Stimulated activated CD8-positive, alpha-beta memory T cell treated with anti-CD3 and anti-CD28 coated beads, Interleukin-15, amount 100 ng/mL, for 4 hours (primary cell): ENCODE measurements at places on chromosomes 7 and 10.

DNA sequence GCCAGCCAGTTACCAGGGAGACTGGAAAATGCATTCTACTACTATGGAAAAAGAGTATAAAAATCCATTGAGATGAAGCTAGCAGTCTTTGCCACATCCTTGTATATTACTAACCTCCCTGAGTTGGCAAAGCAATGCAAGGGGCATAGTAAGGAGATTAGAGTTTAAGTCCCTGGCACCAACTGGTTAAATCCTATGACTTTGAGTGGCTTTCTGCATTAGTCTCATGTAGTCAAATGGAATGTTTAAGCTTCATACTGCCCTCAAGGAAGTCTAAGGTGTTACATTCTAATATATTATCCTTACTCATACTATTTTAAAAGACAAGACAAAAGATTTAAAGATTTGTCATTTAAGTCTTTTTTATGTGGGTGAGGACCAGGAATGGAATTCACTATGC, 110.1 kb downstream of the INHBA start:
- no peak for DNase-seq

DNA sequence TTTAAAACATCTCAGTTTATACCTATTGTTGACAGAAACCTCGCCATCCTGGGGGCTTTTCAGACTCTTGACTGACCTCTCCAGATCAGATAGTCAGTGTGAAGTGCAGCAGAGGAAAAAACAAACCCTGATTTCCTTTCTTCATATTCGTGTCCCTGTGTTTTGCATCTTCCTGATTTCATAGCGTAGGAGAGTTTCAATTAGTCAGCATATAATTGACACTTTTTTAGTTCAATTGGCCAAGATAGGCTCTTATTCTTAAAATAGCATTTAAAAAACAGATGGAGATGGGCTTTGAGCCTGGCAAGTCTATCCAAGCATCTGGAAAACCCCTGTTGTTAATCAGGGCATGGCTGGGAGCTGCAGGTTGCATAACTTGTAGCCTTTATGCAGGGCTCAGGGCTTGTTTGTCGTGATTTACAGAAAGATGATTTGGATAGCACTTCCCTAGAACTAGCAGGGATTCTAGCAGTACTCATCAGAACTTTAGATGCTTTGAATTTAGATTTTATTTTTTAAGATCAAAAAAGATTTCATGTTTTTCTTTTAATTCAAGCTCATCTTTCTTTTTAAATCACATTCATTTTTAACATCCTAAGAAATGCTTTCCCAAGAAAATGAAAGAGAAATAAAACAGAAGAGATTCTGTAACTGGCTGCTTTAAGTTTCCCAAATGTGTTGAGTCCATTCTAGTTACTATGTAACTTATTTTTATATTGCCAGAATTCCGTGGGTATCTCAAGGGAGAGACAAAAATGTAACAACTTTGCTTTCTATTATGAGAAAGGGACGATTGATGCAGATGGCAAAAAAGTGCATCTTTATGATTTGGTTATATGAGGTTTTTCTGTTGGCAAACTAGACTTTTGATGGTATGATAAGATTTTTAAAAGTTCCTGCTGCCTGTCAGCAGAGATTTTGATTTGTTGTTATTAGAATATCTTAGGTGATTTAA, 270.8 kb upstream of the FZD8 start:
- DNase-seq, result no peak

DNA sequence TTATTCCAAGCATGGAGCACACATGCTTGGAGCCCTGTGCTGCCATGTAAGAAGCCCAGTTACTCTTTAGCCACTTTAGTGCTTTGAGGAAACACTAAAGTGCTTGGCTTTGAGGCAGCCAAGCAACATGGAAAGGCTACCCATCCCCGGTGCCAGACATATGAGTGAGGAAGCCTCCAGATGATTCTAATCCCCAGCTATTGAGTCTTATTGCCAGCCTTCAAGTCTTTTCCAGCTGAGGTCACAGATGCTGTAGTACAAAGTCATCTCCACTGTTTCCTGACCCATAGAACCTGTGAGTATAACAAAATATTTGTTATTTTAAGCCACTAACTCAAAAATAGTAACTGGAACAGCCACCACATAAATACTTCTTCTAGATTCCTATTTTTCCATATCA, 91.4 kb upstream of the CYP26C1 start:
- no peak for DNase-seq

- no peak for DNase-seq
These were observed 69.4 kb upstream of the COL13A1 start for GRCh38 chr10:69732147-69732825.

DNA sequence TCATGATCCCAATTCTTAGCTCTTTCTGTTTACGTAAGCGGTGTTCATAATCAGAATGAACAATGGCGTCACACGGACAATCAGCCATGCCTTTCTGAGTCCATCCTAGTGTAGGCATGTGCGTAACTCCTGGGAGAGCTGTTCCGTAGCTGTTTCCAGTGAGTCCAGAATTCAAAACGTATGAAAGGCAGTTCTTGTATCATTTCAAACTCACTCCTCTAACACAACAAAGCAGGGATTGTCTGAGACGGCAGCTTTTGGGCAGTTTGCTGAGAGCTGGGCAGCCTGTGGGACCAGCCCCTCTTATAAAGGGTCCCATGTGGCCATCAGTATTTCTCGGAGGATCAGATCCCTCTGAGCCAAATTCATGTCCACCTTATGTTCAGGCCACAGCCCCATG, 43.4 kb downstream of the PSPH start:
- no peak for DNase-seq

- no peak for DNase-seq
These were observed 136.4 kb downstream of the MLLT10 start for GRCh38 chr10:21670391-21670790.

- no peak for DNase-seq
These were observed 637.9 kb downstream of the NXPH1 start for GRCh38 chr7:9071160-9071762.

GRCh38 chr10:116097239-116097784, 175.7 kb downstream of the GFRA1 start:
- DNase-seq, result no peak

- no peak for DNase-seq
These were observed 46.1 kb downstream of the PTPRN2 start for GRCh38 chr7:158541346-158542010.

- no peak for DNase-seq
These were observed 108.8 kb upstream of the PCLO start for GRCh38 chr7:83271212-83272099.

GRCh38 chr10:84196941-84197340, 2.6 kb downstream of the CDHR1 start:
- DNase-seq, result no peak

- DNase-seq, result no peak
These were observed 334.2 kb upstream of the MAGI2 start for GRCh38 chr7:79787623-79788022.

DNA sequence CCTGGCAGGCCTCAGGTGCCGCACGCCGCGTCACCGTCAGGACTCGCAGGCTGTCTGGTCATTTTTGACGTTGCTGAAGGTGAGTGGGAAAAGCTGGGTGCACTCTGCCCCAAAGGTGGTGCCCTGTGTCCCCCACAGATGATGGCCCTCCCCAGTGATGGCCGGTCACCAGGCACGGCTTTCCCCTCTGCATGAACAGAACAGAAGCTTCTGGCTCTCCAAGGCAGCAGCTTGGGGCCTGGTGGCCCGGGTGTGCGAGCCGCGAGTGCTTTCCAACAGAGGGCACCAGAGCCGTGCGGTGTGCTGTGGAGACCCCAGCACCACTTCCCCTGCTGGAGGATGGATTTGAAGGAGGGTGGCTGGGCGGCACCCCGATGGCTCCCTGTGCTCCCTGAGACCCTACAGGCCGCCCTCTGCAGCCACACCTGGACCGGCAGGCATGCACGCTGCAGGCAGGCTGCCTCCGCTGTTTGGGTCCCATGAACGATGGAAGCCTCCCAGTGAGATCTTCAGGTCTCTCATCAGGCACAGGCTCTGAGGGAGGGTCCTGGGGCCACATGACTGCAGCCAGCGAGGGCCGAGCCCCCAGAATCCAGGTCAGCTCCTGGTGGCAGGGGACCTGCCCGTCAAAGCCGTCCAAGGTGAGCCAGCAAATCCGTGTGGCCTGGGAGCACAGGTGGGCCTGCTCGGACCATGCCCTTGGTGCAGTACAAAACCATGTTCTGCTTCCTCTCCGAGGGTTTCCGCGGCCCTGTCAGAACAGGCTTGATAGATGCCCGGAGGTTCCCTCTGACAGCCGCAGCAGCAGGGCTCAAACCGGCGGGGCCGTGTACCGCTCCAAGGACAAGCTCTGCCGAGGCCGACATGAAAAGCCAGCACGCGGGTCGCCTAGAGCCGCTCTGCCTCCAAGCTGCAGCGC, 195.4 kb downstream of the EBF3 start:
- DNase-seq, result no peak

GRCh38 chr7:22417349-22417748, 60.4 kb upstream of the RAPGEF5 start:
- DNase-seq, result no peak

- no peak for DNase-seq
These were observed 13.6 kb downstream of the OPALIN start for GRCh38 chr10:96345222-96345621.

DNA sequence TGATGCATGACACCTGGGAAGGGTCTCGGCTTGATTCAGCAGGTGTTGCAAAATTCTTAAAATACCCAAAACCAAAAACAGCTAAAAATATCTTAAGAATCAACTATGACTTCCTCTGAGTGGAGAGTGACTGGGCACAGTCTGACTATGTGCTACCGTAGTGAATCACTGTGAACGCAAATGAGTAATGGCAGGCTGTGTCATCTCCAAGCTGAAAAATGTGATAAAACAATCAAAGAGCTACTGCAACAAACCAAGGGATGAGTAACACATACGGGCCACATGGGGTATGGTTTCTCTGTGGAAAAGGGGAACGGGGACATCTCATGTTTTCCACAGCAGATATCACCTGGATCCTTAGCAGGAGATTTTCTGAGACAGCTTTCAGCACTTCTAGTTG, 127.5 kb downstream of the ABCA13 start:
- no peak for DNase-seq

DNA sequence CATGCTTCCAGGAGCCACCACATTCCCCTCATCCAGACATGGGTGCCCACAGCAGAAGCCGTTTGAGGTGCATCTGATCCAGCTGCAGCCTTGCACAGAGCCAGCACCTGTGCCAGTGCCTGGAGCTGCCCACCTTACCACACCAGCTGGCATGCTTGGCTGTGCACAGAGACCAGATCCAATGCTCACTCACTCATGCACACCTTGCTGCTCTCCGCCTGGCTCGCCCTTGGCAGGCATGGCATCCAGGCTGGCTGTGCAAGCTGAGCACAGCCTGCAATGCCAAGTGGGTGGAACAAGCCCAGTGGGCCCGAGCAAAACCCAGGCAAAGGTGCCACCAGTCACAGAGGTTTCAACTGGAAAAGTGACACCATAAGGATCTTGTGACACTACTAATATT, 66.9 kb upstream of the SEMA3A start:
- no peak for DNase-seq

DNA sequence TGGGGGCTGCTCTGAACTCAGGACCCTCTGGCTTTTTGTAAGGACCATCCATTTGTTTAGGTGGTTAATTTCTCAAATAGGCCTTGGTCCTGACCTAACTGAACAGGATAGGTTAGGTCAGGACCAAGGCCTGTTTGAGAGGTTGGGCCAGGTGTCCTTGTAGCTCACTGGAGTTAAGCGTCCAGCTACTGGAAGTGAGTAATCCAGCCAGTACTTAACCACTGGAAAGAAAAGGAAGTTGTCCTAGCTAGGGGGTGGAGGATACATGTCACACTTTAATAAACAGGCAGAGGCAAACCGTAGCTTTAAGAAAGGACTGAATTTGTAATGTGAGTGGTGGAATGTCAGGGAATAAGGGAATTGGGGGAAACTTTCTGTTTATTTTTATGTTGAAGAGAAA, 96.0 kb downstream of the GPR85 start:
- no peak for DNase-seq

DNA sequence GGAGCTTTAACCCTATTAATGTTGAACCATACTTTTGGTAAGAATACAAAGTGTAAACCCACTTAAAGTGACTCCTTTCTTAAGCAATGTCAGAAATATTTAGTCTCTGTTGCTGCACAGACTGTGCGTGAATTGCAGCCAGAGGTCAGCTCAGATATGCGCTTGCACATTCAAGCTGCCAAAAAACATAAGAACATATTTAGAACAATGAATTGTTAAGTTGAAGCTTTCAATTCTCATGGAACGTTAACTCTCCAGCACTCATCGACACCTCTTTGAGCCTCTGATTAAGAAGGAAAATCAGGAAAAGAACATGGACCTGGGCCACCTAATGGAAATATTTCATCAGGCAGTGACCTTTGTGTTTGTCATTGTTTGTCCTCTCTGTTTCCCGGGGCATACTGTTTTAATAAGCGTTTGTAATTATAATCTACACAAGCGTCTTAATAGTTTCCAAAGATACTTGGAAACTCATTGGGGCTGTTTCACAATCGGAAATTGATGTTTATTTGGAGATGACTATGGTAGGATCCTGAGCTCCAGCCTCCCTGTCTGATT, 193.0 kb upstream of the CELF2 start:
- no peak for DNase-seq

DNA sequence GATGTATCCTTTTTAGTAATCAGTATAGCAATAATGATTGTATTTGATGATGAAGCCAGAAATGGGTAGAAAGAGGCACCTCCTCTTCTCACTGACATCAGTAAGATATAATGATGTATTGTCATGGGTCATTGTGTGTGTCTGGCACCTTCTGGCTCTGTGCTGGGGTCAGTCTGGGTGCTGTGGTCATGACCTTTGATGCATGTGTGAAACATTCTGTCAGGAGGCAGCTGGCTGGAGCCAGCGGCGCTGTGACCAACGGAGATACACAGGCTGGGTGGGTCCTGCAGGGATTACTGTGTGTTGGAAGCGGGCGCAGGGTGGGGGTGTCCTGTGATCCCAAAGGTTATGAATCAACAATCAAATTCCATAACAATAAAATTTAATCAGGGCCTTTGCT, 35.2 kb downstream of the EEPD1 start:
- DNase-seq, result no peak

DNA sequence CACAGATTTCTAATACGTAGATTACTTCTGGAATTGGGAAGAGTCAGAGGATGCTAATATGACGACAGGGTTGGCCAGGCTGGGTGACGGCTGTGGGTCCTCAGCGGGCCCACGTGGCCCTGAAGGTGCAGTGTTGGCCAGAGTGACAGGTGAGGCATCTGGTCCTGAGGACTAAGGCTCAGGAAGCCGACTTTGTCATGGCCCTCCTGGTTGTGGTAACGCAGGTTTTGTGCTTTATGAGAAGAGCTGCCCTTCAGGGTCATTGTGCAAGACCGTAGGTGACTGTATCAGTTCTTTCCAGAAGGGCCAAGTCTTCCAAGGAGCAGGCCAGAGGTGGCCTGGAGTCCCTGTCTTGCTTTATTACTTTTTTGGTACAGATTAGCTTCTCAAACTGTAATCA, 2.5 kb downstream of the EIF3B start:
- DNase-seq, result no peak

GRCh38 chr10:15344876-15345285, 26.2 kb downstream of the FAM171A1 start:
- DNase-seq, result no peak

DNA sequence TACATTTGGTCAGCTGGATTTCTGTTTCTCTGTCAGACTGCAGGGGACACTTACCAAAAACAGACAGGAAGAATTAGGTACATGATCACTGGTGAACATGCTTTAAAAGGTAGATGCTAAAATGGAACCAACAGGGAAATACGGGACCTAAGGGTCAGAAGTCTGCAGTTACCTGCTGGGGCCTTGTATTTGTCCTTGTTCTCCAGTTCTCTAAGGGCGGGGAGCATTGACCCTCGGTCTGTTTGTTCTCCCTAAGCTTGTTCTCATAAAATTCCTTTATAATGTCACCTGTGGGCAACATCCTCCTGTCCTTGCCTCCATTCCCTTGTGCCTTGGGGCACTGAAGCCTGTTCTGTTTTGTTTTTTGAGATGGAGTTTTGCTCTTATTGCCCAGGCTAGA, 29.8 kb upstream of the MSMB start:
- DNase-seq, result no peak
